GM10248 (cell line): ENCODE measurements at places on chromosomes 7 and 10.
A peak's percentile ranks its signal among the peaks of the same experiment; 100 is the strongest.

- DNase-seq, result no peak
Observed at GRCh38 chr10:119656760-119657159, 5.6 kb downstream of the BAG3 start.

- peak; percentile 20 for DNase-seq
Observed at GRCh38 chr10:126598009-126598408, 72.5 kb downstream of the C10orf90 start.

- no peak for DNase-seq
Observed at GRCh38 chr10:128222332-128222849, 96.2 kb upstream of the MKI67 start.

GRCh38 chr7:110591341-110591740 lies 499.6 kb upstream of the LRRN3 start:
- no peak for DNase-seq

GRCh38 chr10:32039734-32040133 lies 16.5 kb downstream of the KIF5B start:
- DNase-seq, result no peak

DNA sequence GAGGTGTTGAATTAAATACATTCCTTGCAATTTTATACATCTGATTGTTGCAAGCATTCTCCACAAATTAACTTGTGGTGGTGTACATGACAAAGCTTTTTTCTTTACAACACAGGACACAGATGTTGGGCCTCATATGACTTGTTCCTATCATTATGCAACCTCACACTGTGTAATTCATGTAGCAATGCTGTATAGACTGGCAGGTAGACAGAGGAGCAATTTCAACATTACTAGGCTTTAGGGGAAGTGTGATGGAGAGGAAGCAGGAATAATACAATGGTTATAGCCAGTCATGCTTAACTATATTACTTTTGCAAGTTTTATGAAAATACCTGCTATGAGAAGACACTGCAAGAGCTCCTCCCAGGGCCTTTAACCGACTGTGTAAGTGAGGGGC lies 832.1 kb downstream of the CNTNAP2 start:
- no peak for DNase-seq

- DNase-seq, result no peak
Observed at GRCh38 chr7:3927446-3928110, 626.5 kb downstream of the SDK1 start.

- DNase-seq, result no peak
Observed at GRCh38 chr10:11108356-11108755, 90.7 kb downstream of the CELF2 start.

DNA sequence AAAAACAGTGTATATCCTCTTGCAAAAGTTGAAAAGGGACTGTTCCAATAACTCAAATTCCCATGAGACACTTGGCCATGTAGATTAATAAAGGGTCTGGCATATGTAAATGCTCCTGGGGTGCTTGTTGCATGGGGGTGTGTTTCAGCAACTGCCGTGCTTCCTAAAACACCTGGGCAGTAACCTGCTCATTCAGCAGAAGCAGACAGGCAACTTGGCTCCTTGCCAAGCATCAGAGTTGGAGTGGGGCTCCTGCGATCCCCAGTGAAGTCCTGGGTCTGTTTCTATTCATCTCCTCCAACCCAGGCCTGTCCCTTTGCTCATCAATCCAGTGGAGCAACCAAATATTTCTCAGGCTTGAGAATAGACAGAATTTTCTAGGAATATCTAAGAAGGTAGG lies 42.2 kb upstream of the ADAM12 start:
- DNase-seq, result no peak

- no peak for DNase-seq
Observed at GRCh38 chr10:77478247-77478961, 159.2 kb downstream of the KCNMA1 start.

GRCh38 chr10:78654047-78654590 lies 414.6 kb upstream of the ZMIZ1 start:
- no peak for DNase-seq

DNA sequence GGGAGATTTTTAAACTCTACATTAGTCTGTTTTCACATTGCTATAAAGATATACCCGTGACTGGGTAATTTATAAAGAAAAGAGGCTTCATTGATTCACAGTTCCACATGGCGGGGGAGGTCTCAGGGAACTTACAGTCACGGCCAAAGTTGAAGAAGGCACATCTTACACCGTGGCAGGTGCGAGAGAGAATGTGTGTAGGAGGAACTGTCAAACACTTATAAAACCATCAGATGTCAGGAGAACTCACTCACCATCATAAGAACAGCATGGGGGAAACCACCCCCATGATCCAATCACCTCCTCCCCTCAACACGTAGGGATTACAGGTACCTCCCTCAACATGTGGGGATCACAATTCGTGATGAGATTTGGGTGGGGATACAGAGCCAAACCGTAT lies 129.5 kb downstream of the FGFR2 start:
- no peak for DNase-seq

DNA sequence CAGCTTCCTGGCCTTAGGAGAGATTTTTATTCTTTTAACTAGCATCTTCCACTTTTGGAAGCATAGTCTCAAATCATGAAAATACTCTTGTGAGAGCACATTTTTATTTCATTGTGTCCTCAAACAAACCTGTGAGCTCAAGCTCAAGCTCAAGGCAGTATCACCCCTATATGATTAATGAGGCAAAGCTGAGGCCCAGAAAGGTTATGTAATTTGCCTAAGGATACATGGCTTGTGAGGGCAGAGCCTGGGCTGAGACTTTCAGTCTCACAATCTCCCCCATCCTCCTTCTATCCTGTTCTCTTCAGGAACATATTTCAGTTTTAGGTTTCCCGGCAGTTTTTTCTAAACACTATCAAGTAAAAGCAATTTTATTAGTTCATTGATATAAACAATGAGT lies 359.5 kb downstream of the PTEN start:
- no peak for DNase-seq

- DNase-seq, result no peak
Observed at GRCh38 chr7:22499044-22499443, 944 bp downstream of the STEAP1B start.

DNA sequence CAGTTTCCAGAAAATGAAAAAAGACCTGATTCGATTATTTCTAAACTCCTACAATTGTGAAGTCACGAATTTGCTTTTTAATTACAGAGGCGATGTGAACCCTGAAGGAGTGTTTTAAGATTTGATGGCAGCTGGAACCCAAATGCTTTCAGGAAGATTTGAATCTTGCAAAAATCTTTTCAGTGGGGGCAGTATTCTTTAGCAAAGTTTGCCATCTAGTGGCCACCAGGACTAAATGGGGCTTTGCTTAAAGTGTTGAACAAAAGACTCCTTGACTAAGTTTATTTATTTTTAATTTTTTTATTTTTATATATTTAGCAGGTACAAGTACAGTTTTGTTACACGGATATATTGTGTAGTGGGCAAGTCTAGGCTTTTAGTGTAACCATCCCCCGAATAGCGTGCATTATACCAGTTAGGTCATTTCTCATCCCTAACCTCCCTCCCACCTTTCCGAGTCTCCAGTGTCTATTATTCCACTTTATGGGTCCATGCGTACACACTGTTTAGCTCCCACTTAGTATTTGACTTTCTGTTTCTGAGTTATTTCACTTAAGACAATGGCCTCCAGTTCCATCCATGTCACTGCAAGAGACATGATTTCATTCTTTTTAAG lies 98.8 kb downstream of the CACNB2 start:
- DNase-seq, result peak; percentile 34

DNA sequence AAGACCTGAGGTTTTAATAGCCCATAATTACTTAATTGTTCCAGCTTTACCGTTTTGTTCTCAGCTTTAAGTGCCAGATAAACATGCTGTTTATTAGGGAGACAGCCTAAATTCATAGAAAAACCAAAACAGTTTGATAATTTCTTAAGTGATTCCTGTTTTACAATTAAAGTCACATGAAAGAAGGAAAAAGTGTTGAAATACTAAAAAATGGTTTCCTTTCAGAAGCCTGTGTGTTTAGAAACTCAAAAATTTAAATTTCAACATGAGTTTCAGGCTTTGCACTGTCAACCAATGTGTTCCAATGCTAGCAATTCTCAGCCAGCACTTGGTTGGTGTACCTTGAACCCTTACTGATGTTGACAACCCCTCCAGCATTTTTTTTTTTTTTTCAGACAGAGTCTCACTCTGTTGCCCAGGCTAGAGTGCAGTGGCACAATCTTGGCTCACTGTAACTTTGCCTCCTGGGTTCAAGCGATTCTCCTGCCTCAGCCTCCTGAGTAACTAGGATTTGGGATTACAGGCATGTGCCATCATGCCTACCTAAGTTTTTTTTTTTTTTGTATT lies 135.3 kb downstream of the ICA1 start:
- DNase-seq, result no peak

- no peak for DNase-seq
Observed at GRCh38 chr7:131555552-131556052, 826 bp downstream of the PODXL start.

DNA sequence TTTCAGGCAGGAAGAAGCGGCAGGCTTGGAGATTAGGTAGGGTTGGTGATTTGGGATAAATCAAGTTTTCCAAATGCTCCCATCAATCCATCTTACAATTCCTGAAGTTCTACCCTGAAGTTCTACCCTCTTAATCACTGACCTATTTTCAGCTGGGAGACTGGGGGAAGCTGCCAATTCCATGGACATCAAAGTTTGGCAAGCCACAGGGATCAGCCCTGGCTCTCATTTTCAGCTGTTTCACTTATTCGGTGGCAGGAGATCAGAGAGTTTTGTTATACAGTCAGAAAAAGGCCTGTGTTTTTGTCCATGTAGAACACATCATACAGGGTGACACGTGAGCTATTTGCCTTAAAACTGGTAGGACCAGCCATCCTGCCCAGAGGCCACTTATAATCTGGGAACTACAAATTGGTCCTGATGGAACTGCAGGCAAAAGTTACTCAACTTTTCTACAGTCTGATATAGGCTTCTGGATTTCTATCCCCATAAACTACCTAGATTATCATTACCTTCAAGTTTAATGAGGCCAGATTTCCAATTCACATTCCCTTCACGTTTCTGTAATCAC lies 112.9 kb upstream of the ZNF746 start:
- DNase-seq, result no peak

- no peak for DNase-seq
Observed at GRCh38 chr10:120314442-120314841, 142.6 kb upstream of the PLPP4 start.

DNA sequence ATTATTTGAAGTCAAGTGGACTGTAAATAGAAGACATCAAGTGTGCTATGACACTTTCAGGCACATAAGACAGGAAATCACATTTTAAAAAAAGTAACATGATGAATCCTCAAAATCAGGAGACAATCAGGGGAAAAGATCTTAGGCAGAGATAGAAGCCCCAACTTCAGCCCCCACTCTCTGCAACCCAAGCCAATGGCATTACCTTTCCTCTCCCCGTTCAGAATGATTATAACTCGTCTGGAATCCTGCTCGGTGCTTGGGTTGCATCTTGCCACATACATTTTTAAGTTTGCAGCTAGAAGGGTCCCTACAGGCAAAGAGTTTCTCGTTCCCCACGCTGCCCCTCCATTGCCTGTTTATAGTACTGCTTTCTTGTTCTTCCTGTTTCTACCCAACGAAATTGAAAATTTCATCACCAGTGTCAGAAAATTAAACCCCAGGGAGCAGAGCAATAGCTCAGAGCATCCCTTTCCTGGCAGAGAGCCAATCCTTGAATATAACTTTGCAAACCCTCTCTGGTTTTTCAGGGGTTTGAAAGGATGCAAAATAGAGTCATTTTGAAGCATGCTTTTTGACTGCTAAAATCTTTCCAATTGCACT lies 260.5 kb upstream of the AOAH start:
- no peak for DNase-seq

DNA sequence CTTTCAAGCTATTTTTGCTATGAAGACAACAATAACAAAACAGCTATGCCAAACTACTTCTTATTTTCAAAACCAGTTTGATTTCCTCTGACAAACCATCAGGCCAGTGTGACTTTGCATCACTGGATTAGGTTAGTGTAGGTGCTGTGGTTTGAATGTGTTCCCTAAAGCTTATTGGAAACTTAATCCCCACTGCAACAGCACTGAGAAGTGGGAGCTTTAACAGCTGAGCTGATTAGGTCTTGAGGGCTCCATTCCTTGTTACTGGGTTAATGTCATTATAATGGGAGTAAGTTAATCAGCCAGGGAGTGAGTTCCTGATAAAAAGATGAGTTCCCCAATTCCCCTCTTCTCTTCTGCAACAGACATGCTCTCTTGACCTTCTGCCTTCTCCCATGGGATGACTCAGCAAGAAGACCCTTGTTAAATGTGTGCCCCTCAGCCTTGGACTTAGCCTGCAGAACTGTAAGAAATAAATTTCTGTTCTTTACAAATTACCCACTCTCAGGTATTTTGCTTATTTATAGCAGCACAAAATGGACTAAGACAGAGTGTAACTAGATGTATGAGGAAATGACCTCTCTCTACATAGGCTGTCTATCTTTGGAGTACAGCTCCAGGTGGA lies 186.8 kb downstream of the CTTNBP2 start:
- DNase-seq, result no peak

DNA sequence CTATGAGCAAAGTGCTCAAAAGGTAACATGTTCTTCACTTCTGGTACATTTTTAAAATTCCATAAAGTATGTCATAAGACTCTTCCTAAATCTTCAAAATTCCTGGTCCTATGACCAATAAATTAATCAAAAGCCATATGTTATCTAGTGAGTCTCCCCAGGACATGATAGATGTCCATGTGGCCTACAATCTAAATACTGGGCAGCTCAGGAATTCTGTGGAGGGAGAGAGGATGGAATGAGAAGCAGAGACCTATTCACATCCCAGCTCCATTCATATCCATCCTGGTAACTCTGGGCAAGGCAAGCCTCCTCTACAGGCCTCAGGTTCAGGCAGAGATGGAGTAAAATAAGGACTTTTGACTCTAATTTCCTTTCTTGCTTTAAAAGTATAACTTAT lies 224.8 kb downstream of the MTERF1 start:
- no peak for DNase-seq

GRCh38 chr7:42227936-42228591 lies 8.9 kb downstream of the GLI3 start:
- DNase-seq, result no peak

- DNase-seq, result peak; percentile 17
Observed at GRCh38 chr10:105837951-105838350, 1196.9 kb downstream of the SORCS3 start.
